ENCODE measurements at places on chromosomes 4 and X.

- no peak for DNase-seq
Measured at GRCh38 chrX:48475296-48475695, 703 bp upstream of the FTSJ1 start.

DNA sequence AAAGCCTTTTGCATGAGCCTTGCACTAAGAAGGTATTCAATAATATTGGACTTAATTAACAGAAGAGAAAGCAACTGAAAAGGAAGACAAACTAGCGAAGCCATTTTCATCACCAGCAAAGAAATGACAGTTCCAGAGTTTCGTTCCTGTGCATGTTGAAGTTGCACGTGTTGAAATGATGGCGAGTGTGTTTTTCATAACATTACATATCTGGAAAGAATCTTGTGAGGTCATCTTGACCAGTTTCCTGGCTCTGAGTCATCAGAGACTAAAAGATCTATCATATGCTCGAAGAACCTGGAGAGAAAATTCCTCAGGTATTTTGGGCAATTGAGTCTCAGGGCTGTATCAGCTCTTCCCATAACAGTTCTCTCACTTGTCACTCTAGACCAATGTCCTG, 106.2 kb upstream of the MAML3 start:
- peak; percentile 94 for DNase-seq

DNA sequence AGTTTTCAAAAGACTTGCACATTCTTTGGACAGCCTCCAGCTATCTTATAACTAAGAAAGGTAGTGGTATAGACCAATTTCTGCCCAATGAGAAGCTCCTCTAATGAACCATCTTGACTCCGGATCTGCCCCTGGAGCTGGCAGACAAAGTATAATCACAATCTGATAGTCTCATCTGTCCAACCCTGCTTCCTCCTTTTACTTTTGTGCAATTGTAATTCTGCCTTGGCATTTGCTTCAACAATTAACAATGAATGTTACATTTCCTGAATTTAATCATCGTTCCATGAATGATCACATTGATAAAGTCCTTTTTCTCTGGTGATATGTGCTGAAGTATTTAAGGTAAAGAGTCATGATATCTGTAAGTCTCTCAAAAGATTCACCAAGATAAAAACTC, 27.8 kb downstream of the FRYL start:
- no peak for DNase-seq

- DNase-seq: no peak
Measured at GRCh38 chr4:91025241-91026148, 898.3 kb downstream of the CCSER1 start.

- no peak for DNase-seq
Measured at GRCh38 chr4:62531264-62531663, 1331.1 kb downstream of the ADGRL3 start.

- DNase-seq: no peak
Measured at GRCh38 chrX:122134291-122134690, 1049.8 kb upstream of the GRIA3 start.

DNA sequence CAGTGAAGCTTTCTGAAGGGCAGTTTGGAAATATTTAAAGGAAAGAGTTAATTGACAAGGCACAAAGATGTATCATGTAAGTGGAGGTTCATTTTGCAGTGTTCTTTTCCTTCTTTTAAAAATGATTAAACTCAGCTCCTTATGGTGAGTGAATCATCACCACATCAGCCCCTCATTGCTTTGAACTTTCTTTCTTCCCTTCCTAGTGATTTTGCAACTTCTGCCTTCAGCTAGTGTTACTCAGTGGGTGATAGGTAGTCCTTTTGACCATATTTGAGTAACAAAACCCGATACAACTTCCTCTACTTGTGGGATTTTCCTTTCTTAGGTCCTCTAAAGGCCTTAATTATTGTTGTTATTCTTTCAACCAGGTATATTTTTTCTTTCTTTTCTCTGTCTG, 8.2 kb downstream of the ZCCHC4 start:
- DNase-seq: peak; percentile 96

DNA sequence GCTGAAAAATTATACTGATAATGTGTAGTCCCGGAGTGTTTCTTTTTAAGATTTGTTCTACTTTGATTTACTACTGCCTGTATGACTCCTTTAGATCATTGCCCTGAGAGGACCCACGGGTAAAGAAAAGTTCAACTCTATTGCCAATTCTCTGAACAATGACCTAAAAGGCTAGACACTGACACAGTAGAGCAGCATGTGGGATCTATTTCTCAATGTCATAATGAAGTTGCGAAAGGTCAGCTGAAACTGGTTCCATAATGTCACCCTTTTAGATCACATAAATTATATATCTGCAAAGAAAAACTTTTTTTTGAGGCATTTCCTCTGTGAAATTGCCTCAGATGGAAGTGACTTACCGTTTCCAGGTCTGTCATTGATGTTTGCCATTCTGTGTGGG, 67.4 kb downstream of the GLRB start:
- DNase-seq: no peak

GRCh38 chr4:86496094-86497080, 97.7 kb upstream of the PTPN13 start:
- DNase-seq: peak; percentile 69

DNA sequence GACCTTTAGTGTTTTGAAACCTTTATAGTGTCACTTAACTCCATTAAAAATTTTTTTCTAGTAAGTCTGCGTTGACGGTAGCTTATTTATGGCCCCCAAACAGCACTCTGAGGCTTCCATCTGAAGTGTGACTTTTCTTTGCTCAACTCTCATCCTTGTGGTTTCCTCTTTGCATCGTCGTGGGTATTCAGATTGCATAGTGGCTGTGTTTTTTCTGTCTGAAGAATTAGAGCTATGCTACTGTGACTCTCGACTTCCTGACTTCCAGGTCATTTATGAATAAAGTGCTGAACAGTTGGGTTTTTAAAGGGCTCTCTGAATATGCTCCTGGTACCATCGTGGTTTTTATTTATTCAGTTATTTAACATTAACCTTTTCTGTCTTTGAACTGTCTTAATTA, 44.9 kb downstream of the JADE1 start:
- DNase-seq: peak; percentile 70

- DNase-seq: peak; percentile 94
Measured at GRCh38 chr4:113446019-113446418, 315.5 kb downstream of the CAMK2D start.

DNA sequence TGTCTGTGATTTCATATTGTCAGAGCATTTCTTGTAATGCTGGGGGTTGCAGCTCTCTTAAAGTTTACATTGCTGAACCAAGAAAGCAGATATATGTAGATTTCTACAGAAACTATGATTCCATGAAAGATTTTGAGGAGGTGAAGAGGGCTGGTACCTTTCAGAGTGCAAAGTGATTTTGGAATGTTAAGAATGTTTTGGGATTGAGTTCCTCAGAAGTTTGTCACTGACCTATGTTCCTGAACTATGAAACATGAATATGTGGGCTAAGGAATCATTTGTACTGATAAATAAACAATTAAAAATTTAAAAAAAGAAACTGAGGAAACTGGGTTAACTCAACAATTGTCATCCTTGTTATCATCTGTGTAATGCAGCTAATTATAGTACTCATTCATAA, 12.3 kb upstream of the CHIC2 start:
- no peak for DNase-seq

DNA sequence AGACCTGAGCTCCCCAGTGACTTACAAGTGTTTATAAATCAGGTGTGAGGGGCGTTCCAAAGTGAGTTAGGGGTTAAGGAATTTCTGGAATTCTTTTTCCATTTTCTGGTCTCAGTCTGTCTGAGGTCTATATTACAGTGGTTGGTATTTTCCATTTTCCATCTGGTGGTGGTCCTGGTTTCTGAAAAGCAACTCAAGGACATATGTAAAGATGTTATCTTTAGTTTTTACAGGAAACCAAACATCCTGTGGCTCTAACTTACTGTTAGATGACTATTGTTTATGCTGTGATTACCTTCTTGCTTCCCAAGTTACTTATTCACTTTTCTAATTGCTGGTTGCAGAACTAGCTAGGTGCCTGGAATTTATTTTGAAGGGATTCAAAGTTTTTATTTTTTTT, 53.5 kb upstream of the IL21 start:
- DNase-seq: no peak

DNA sequence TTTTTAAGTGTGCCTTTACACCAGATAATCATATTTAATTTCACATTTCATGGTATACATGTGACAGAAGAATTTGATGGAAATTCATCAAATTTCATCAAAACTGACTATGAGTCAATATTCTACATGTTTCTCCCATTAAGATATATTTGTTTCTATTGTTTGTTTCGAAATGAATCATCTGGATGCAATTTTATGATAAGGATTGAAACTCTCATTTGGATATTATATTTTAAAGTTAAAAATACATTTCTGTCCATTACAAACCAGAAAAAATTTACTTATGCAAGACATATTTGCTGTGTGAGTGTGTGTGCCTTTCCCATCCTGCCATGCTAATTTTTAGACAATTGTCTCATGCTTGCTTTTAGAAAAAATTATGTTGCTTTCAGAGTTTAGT, 52.2 kb downstream of the SULT1B1 start:
- peak; percentile 65 for DNase-seq

- no peak for DNase-seq
Measured at GRCh38 chrX:69192603-69193002, 27.4 kb upstream of the PJA1 start.

GRCh38 chrX:68807818-68808217, 21.0 kb upstream of the EFNB1 start:
- peak; percentile 15 for DNase-seq

DNA sequence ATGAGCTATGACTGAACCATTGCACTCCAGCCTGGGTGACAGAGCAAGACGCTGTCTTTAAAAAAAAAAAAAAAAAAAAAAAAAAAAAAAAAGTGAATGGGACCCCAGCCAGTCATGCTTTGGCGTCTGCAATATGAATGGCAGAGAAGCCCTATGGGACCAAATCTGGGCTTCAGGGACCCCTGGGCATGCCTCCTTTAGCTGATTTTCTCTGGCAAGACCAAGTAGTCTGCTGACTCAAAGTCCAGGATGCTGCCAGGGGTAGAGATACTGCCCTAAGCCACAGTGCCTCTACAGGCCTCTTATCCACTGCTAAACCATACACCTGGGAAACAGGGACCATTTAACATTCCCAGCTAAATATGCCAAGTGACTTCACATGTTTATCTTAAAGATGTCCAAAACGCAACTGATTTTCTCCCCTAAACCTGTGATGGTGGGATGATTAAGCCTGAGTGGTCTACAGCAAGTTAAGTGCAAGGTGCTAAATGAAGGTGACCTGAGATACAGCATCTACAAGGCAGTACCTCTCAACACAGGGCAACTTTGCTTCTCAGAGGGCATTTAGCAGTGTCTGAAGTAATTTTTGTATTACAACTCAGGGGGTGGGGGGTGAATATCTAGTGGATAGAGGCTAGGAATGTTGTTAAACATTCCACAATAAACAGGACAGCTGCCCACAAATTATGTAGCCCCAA, 5.8 kb downstream of the RPS4X start:
- no peak for DNase-seq

GRCh38 chrX:129992181-129992580, 9.7 kb downstream of the BCORL1 start:
- DNase-seq: no peak

DNA sequence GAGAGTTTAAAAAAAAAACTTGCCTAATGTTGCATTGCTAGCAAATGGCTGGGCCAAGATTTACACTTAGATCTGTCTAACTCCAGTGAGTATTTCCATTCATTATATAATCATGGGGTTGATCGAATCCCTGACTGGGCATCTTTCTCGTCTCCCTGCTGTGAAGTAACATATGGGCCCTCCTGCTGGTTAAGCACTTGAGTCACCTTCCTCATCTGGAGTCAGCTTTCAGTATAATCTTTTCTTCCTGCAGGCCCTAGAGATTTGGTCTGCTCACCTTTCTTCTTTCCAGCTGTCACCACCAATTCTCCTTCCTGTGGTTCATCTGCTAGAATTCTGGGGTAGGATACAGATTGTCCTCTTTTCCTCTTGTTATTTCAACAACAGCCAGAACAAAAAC, 41.6 kb downstream of the TIGD2 start:
- peak; percentile 52 for DNase-seq

- no peak for DNase-seq
Measured at GRCh38 chr4:78602334-78602733, 50.8 kb downstream of the ANXA3 start.

GRCh38 chr4:158459085-158459820, 62.4 kb upstream of the RXFP1 start:
- no peak for DNase-seq

DNA sequence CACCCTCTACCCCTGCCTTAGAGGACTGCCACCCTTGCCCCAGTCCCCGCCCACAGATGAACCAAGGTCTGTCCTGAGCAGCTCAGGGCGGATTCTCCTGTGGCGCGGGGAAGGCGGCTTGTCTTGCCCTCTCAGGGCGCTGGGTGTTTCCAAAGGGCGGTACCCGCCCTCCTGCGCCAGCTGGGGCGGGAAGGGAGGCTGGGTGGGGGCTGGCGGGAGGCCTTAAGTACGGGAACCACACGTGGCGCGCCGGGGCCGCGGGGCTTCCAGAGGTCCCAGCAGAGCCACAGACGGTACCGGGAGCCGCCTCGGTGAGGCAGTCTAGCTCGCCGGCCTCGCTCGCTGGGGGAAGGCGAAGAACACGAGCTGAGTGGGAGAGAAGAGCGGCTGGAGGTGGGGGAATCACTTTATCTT, 361.1 kb downstream of the MID1IP1 start:
- DNase-seq: no peak

- no peak for DNase-seq
Measured at GRCh38 chr4:174037049-174037448, 246.4 kb downstream of the FBXO8 start.

DNA sequence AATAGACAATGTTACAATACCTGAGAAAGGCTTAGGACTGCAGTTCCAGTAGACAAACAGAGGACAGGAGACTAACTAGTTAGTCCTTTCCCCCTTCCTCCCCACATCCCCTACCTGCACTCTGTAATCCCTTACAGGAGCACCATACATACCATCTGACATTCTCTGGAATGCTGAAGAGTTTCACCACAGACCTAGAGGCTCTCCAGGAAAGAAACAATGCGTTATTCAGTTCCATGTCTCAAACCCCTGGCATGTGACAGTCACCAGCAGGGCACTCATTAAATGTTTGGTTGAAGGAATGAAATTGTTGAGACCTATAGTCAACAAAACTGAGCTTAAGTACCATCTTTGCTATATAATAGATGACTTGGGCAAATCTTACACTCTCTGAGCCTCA, 100.2 kb upstream of the USP38 start:
- DNase-seq: no peak

DNA sequence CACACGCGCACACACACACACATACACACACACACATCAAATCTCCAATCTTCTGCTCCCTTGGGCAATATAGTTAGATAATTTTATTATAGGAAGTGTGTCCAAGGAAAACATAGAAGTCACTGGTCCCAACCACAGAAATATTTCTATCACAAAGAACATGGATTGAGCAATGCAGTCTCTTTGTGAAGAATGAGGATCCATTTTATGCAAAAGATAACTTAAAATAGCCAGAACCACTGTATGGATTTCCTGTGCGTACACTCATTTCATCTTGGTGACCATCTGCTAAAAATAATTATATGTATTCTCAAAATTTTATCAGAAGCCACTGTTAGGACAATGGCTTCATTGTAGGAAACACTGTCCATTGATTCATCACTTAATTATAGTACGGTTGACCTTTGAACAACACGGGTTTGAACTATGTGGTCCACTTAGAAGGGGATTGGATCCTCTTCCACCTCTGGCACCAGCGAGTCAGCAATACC, 169.6 kb upstream of the MXRA5 start:
- DNase-seq: peak; percentile 63
